ENCODE measurements at places on chromosomes 3 and 15. TPM values are rescaled to one million over a fixed set of nuclear protein-coding genes. Genes with fewer than 3 reads are reported as not detected.

DNA sequence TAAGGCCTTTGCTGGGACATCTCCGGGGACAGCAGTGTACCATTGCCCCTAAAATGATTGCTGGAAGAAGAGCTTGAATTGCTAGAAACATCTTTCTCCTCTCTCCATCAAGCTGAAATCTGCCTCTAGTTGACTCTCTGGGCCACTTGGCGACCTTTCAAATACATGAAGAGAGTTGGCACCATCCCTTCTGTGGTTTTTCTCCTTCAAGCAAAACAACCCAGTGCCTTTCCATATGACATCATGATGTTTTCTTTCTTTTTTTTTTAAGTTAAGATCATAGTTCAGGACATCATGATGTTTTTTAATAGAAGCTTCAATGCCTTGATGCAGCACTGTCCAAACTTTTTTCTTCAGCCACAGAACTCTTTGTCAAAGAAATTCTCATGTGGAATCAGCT lies 144.0 kb upstream of the PTPRG start:
- no peak for DNase-seq

- DNase-seq, result no peak
Measured at GRCh38 chr3:177676947-177677587, 479.8 kb upstream of the TBL1XR1 start.

The PPP2R3A gene
- total RNA-seq, result 0.11 TPM

- no peak for DNase-seq
Measured at GRCh38 chr3:187072511-187072910, 66.8 kb downstream of the RPL39L start.

DNA sequence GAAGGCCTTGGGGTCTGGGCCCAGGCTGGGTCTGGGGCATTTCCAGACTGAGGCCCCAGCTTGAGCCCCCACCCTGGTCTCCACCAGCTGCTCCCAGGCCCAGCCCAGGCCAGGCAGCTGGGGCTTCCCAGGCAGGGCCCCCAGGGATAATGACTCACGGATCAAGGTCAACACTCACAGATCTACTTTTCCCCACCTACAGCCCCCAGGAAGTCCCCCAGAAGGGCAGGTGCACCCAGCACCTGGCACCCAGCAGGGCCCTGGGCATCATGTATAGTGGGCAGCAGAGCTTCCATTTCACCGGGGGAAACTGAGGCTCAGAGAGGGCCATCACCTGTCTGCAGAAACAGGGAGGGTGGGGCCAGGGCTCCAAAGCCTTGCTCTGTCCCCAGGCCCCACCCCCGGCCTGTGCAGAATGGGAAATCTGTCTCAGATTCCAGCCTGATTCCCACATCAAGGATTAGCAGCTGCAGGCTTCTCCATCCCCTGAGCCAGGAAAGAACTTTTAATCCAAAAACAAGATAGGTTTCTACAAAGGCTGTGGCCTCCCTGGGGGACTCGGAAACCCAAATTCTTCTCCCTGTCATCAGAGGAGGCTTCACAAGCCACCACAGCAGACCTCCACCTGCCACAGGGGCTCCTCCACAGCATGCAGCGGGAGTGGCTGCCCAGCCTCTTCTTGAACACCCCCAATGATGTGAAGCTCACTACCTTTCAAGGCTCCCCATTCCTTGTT lies 49.8 kb downstream of the IQSEC1 start:
- no peak for DNase-seq

DNA sequence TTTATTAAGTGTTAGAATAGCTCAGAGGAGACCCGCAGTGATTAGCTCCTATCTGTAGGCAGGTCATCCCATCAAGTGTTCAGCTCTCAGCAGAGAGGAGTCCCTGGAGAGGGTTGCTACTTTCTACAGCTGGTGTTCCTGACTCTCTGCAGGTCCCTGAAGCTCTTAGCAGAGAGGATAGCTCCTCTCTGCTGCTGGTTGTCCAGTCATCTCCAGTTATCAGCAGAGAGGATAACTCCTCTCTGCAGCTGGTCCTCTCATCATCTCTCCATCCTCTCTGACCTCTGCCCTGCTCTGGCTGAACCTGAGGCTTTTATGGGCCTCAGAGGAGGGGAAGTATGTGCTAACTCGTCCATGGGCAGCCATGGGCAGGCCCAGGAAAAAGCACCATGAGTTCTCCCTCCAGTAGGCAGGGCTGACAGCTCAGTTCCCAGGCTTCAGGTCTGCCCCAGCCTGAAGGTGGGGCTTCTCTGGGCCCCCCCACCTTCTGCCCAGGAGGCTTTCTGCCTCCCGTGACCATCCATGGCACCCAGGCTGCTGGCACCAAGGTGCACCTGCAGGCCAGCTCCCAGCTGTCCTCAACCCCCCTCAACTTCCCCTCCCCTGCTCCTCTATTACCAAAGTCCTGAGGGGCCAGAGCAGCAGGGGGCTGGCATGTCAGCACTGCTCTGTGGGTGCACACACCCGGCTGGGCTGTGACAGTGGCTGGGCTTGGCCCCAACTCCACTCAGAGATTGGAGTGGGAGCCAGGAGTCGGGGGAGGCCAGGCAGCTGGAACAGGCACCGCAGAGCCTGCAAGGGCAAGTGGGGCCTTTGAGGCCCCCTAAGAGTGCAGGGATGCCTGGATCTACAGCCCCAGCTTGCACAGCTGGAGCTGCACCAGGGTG lies 98.9 kb upstream of the FRMD4B start:
- no peak for DNase-seq
